GM23248 (cell line): ENCODE measurements at places on chromosomes 4 and X. TPM values are rescaled to one million over a fixed set of nuclear protein-coding genes. Genes with fewer than 3 reads are reported as not detected.

DNA sequence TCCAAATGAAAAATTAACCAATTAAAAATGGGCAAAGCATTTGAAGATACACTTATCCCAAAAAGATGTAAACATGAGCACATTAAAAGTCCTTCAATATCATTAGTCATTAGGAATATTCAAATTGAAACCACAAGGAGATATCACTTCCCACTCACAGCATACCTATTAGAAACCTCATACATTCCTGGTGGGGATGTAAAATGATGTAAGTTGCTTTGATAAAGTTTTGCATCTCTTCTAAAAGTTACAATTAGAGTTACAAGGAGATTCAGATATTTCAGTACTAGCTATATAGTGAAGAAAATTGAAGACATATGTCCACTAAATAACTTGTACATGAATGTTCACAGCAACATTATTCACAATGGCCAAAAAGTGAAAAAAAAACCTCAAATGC, 1109.3 kb upstream of the LCORL start:
- no peaks in the 10 kb centered on the region for H3K27me3 ChIP-seq
- no peak overlapping the region for H3K27ac ChIP-seq
- peak; percentile 68 for DNase-seq
- no peaks in the 10 kb centered on the region for H3K36me3 ChIP-seq
- H3K4me1 ChIP-seq, result peaks cover 17% of the 10 kb centered on the region

- H3K27ac ChIP-seq, result no peak overlapping the region
- H3K27me3 ChIP-seq, result no peaks in the 10 kb centered on the region
- no peaks in the 10 kb centered on the region for H3K4me1 ChIP-seq
- no peak overlapping the region for H3K4me3 ChIP-seq
- no peak for DNase-seq
Measured at GRCh38 chr4:37367901-37368300, 123.4 kb downstream of the NWD2 start.

- H3K27me3 ChIP-seq, result peaks cover 18% of the 10 kb centered on the region
- no peaks in the 10 kb centered on the region for H3K4me1 ChIP-seq
- no peak within 1 kb of the TSS for H3K27ac ChIP-seq
- peak; percentile 0 for DNase-seq
Measured at GRCh38 chr4:46993075-46994006, at the start of gene GABRA4. TSS of gene GABRA4 (minus strand) at chr4:46993581. CDS start at chr4:46993424, 157 bp downstream.

- DNase-seq, result no peak
- H3K27ac ChIP-seq, result no peak overlapping the region
- H3K27me3 ChIP-seq, result no peaks in the 10 kb centered on the region
- no peaks in the 10 kb centered on the region for H3K4me1 ChIP-seq
- H3K36me3 ChIP-seq, result no peaks in the 10 kb centered on the region
Measured at GRCh38 chrX:57643698-57644097, 36.4 kb downstream of the NLRP2B start.

The SSX1 gene
- total RNA-seq, result not detected in 2 replicates

DNA sequence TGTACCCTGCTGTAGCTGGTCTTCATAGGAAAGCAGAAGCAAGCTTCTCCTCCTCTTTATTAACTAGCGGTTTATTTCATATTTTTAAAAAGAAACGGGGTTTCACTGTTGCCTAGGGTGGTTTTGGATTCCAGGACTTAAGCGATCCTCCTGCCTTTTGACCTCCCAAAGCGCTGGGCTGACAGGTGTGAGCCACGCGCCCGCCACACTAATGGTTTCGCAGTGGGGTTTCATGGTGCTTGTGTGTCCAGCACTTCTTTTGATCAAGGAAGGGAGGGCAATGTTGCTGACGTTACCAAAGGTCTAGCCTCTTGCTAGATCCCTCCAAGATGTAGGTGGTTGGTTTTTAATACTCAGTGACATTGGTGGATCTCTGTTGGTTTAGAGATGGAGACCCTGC, 1.4 kb downstream of the MAEA start:
- H3K27ac ChIP-seq, result peak overlapping the region; percentile 74
- no peaks in the 10 kb centered on the region for H3K36me3 ChIP-seq
- peaks cover 15% of the 10 kb centered on the region; the same call in 1 of the 2 replicates for H3K4me1 ChIP-seq
- DNase-seq, result no peak

DNA sequence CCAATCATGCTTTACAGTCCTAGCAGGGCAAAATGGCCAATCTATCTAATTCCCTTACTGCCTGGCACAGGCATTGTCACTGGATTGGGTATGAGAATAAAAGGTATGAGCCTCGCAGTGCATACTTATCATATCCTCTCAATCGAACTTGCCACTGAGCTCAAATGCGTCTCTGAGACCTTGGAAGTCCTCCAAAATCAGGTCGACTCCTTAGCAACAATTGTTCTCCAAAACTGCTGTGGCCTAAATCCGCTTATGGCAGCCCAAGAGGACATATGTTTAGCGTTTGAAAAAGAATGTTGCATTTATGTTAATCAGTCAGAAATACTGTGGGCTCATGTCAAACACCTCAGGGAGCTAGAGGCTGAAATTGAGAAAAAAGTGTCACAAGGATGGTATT, 69.7 kb downstream of the SPIN4 start:
- no peaks in the 10 kb centered on the region for H3K36me3 ChIP-seq
- no peaks in the 10 kb centered on the region for H3K27me3 ChIP-seq
- DNase-seq, result no peak

- no peaks in the 10 kb centered on the region; the same call in 1 of the 2 replicates for H3K4me1 ChIP-seq
- no peaks in the 10 kb centered on the region for H3K27me3 ChIP-seq
- DNase-seq, result no peak
Measured at GRCh38 chr4:79657379-79657778, 249.4 kb upstream of the GK2 start.

DNA sequence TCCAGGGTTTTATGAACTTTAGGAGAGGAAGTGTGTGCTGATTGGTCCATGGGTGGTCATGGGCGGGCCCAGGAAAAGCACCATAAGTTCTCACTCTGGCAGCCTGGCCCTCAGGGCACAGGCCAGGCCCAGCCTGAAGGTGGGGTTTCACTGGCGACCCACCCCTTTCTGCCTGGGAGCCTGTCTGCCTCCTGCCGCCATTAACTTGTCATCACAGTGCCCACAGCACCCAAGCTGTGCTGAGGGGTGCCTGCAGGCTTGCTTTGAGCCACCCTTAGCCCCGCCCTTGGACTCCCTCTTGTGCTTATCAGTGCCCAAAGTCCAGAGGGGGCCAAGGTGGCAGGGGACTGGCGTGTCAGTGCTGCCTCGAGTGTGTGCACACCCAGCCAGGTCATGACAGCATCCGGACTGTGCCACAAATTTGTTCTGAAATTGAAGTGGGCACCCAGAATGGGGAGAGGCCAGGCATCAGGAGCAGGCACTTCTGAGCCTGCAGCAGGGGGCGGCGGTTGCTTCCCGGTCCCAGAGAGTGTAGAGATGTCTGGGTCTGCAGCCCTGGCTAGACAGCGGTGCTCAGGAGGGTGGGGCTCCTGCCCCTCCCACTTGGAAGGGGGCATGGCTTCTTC, 455.6 kb downstream of the TMA16 start:
- no peaks in the 10 kb centered on the region for H3K4me1 ChIP-seq
- no peak for DNase-seq
- H3K36me3 ChIP-seq, result no peaks in the 10 kb centered on the region
- H3K4me3 ChIP-seq, result no peak overlapping the region
